ENCODE measurements at places on chromosomes 16 and 17.
A peak's percentile ranks its signal among the peaks of the same experiment; 100 is the strongest.

GRCh38 chr17:78573955-78574354, 3.2 kb downstream of the DNAH17 start:
- no peak for DNase-seq

- no peak for DNase-seq
Measured at GRCh38 chr16:3274490-3274889, 8.8 kb upstream of the ZNF263 start.

DNA sequence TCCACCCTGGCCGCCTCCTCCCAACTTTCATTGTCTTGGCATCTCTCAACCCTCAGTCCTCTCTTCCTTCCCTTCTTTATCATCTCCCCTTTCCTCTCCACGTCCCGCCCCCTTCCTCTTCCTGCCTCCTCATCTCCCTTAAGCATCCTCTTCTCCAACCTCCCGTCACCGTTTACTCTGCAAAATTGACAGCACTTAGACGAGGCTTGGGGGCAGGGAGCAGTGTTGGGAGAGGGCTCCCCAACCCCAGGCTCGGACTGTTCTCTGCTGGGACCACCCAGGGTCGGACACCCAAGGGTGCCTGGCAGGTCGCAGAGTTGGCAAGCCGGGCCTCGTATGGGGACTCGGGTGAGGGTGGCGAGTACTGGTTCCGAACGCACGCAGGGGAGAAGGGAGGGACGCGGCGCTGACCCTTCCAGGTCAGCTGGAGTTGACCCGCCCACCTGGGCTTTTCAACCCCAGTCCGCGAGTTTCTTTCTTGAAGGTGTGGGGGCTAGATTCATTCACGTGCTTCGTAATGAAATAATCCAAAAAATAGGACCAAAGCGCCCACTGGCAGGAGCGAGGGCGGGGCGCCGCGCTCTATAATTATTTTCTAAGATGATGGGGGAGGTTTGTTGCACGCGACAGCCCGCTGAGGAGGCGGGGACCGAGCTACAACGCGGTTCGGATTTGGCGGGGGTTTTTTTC, 775 bp upstream of the PAGR1 start:
- DNase-seq: no peak

- no peak for DNase-seq
Measured at GRCh38 chr17:43550754-43551153, 4.6 kb upstream of the ETV4 start.

DNA sequence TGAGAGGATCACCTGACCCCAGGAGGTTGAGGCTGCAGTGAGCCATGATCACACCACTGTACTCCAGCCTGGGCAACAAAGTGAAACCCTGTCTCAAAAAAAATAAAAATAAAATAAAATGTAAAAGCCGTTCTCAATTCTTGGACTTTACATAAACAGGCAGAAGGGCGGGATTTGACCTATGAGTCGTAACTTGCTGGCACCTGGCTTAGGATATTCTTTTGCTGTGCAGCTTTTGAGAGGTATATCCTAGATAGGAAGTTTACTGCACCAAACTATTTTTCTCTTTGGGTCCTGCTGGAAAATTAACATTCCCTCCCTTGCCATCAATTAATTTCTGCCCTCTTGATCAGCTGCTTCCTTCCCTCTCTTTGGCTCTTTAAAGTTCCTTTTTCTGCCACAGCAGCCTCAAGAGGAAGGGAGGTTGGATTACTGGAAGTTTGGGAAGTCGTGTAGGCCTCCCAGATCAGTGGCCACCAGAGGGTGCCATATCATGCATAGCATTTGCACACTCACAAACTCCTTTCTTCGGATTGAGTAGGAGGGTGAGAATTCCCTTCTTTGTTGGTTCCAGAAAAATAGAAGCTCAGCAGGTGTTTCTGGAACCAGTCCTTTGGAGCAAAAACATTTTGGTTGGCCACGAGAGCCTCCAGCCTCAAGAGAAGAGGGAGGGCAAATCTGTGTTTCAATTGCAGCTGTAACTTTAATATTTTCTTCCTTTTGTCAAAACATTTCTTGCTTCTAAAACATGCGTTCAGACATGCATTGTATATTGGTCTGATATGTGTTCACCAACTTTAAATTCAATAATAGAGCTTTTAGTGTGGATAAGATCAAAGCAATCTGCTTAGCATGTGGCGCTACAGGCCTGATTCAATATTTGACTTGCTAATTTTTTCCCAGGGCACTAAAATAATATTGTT, 147.3 kb downstream of the CCDC182 start:
- DNase-seq: peak; percentile 68

DNA sequence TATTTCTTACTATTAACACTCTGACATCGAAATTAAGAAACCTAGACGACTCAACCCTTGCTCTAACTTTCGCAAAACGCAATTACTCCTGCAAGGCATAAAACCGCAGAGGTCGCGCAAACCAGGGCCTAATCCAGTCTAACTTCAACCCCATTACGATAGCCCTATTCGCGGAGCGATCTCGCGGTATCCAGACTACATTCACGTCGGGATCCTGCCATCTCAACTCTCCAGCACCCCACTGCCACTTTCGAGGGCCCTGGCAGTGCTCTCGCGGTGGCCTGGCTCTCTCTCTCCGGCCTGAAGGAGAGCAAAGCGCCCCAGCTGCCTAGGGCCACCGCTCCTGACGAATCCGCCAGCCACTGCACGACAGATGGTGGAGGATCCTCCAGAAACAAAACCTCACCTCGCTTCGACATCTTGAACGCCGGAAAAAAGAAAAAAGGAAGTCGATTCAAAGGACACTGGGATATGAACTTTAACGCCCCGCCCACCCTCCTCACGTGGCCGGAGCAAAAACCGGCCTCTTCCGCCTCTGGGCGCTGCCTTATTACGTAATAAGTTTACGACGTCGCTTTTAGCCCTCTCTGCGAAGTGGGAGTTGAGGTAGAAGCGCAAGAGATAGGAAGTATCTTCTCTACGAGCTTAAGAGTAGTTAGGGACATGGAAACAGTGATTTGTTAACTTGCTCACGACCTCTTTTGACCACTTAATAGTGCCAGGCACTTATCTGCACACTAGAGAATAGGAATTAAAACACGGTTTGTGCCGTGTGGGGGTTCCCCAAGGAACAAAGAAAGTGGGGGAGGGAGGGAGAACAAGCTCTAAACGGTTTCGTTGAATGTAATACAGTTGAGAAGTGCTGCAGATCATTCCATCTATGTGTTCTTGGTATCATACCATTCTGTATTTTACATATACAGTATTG, at the start of gene RPL23:
Gene RPL23 (minus strand): TSS at position 430 of the 928 bp plus-strand sequence. CDS start 11 bp downstream, at position 419.
- DNase-seq: peak; percentile 94

GRCh38 chr17:65973237-65973636, 218.7 kb downstream of the CEP112 start:
- DNase-seq: no peak
